Fibroblast of skin of right quadriceps (primary cell): ENCODE measurements at places on chromosomes 13 and 19.

DNA sequence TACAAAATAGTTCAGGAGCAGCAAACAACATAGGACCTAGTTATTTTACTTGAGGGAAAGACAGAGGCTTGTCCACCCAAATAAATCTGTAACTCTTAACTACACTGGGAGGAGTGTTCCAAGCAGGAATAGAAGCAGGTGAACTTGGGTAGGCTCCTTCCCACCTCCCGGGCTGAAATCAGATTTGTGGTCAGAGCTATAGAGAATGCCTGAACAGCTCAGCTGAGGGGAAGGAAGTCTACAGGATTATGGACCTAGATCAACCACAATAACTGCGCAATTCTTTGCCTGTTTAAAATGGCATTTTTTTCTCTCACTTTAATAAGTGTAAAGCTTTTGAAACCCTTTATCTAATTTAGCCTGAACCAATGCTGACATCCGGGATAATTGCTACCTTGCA lies 73.5 kb upstream of the IRS2 start:
- no peak for DNase-seq

- no peak for DNase-seq
These were observed 71.7 kb downstream of the TUBGCP3 start for GRCh38 chr13:112516218-112516617.

DNA sequence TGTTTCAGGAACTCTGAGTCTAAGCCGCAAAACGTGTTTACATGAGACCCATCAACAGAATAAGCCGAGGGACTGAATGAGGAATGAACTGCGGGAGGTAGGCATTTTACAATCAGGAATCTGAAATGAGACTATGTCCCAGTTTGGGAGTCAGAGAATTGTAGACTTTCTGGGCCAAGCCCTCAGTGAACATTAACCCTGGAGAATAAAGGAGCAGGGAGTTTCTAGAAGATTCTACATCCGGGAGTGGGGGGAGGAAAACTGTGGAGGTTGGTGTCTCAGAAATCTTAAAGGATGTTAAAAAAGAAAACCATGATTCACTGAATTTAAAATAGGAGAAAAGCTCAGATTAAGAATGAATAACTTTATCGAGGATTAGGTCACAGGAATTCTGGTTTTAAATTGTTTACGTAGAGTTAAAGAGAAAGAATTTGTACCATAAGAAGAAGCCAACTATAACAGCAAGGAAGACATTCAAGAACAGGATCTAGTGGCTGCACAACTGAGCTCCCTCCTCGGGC lies 18.5 kb downstream of the RFX2 start:
- DNase-seq = peak; percentile 67

- DNase-seq = peak; percentile 5
These were observed 15.0 kb downstream of the POLR1D start for GRCh38 chr13:27636589-27637288.

GRCh38 chr13:72716776-72717175 lies 10.7 kb downstream of the MZT1 start:
- no peak for DNase-seq

DNA sequence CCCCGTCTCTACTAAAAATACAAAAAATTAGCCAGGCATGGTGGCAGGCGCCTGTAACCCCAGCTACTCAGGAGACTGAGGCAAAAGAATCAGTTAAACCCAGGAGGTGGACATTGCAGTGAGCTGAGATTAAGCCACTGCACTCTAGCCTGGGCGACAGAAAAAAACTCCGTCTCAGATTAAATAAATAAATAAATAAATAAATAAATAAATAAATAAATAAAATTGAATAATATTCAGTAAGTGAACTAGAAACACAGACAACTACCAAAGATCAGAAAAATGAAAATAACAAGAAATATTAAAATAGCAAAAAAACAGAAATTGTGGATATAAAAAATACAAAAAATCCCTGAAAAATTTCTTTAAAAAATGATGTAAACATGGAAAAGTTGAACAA lies 172.4 kb downstream of the ZNF486 start:
- no peak for DNase-seq

GRCh38 chr19:2578901-2579677 lies 103.2 kb downstream of the GADD45B start:
- peak; percentile 89 for DNase-seq

GRCh38 chr13:114285166-114285808 lies 3.9 kb downstream of the UPF3A start:
- DNase-seq = no peak

DNA sequence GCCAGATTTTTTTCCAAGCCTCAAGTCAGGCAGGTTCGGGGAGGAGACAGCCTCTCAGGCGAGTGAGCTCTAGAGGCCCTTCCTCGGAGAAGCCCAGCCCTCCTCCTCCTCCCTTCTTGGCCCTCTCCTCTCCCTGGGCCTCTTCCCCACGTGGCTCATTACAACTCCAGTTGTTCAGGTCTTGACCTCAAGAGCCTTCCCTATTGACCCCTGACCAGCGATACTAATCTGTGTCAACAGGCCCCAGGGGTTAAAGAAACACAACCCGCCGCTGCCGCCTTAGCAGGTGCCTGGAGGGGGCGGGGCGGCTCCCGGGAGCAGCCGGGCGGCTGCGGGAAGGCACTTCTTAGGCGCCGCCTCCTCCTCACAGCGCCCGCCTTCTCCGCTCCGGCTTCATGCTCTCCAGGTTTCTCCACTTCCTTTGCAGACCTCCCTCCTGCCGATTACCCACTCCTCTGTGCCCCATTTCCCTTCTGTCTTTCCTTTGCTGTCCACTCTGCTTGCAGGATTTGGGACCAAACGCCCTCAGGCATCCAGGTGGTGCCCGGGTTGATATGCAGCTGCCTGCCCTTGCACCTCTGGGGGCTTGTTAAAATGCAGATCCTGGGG lies 51.0 kb downstream of the LYL1 start:
- peak; percentile 28 for DNase-seq

DNA sequence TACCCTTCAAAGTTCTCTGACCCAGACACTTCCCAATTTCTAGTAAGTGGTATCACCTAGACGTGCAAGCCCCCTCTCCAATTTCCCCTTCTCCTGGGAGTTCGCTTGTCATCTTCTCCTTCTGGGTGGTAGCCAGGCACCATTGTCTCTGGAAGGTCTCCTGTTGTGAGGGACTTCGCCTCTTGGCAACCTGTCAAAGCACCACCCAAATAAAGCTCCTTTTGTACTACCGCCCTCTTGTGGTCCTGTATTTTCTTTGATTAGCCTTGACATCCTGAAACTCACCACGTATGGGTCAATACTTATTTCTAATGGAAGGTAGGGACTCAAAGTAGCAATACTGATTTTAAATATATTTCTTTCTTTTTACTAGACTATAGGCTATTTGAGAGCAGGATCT lies 8.2 kb downstream of the GPC5 start:
- DNase-seq = peak; percentile 34

- DNase-seq = peak; percentile 51
These were observed 25.8 kb upstream of the SPATA13 start for GRCh38 chr13:24134757-24135156.

DNA sequence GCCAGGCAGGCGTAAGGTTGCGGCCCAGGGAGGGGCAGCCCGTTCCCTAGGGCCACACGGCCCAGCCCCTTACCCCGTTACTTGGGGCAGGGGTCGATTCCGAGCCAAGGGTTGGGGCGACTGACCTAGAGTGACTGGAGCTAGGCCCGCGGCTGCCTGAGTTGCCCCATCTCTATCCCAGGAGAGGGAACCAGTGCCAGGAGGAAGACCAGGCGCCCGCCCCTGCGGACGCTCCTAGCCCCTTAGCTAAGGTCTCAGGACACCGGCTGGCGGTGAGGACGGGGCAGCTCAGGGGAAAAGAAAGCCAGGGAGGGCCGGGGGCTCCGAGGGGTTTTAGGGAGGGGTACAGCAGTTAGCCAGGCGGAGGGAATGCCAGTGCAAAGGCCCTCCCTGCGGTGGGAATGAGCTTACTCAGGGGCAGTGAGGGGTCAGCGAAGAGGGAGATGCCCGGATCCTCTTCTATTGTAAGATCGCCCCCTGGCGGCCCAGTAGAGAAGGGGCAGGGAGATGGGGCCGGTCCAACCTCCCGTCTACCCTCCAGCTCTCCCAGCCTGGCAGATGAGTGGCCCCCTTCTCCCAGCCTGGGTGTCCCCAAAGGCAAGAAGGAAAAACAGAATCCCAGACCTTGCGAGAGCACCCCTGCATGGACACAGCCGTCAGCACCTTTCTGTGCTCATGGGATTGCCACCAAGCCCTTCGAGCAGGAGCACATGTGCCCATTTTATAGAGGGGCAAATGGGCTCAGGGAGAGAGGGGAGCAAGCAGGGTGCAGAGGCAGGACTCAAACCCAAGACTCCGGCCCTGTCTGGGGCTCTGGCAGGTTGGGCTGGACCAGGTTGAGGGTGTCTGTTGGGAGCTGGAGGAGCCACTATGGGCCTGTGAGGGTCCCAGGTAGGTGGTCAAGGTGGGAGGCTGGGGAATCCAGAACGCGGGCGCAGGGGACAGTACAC lies 16.3 kb downstream of the CILP2 start:
- peak; percentile 42 for DNase-seq

GRCh38 chr19:5184930-5185329 lies 155.7 kb downstream of the PTPRS start:
- DNase-seq = no peak

DNA sequence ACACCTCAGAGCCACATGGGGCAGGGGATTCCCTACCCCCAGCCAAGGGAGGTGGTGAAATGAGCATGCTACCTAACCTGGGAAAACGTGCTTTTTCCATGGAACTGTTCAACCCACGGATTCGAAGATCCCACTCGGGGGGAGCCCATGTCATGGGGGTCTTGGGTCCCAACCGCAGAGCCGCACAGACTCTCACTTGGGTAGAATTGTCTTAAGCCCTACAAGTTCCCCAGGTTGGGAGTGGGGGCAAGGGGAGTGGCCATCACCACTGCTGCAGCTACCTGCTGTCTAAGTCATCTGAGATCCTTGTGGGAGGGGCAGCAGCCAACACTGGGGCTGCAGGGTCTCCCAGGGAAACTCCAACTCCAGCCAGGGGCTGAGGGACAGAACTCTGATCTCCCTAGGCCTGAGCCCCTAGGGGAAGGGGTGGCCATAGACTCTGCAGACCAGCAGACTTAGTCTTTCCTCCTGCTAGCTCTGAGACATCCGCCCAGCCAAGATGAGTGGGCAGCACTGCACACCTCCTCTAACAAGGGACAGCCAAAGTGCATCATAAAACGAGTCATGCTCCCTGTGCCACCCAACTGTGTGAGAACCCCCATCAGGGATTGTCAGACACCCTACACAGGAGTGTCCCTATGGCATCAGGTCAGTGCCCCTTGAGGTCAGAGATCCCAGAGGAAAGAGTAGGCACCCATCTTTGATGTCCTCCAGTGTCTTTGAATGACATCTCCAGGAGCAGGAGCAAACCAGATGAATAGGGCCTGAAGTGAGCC lies 610.4 kb upstream of the SLITRK6 start:
- no peak for DNase-seq

DNA sequence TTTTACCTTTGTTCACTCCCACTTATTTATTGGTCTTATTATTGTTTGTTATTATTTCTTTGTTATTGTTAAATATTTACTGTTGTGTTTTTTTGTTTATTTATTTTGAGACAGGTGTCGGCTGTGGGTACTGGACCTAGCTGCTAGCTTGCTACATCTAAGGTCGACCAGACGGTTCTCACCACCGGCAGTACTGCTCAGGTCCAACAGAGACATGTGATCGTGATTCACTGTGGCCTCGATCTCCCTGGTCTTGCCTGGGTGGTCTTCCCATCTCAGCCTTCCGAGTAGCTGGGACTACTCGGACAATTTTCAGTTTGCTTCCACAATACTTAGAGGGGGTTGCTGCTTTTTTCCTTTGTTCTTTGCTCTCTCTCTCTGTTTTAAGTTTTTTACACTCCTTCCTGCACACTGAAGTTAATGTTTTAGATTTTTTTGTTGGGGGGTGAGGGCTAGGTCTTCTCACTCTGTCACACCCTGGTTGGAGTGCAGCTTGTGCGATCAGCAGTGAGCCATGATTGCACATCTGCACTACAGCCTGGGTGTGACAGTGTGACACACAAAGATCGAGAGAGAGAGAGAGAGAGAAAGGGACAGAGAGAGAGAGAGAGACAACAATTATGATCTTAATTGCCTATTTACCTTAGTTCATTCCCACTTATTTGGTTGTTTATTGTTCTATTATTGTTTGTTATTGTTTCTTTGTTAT lies 1432.4 kb downstream of the UQCRFS1 start:
- no peak for DNase-seq

- peak; percentile 7 for DNase-seq
These were observed 2.5 kb upstream of the GARIN5A start for GRCh38 chr19:50478901-50479715.

DNA sequence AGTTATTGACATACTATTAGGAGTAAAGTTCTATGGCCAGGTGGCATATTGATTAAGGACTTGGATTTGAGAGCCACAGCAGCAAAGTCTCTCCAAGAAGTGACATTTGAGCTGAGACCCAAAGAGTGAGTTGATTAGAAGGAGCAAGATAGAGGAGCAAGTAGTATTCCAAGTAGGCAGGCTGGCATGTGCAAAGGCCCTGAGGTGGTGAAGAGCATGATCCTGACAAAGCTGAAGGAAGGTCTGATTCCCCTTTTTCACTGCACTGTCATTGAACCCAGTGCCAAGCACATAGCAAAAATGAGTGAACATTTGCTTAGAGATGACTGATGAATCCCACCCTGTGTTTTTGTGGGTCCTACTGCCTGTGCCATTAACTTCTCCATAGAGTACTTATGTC lies 4.7 kb downstream of the ZNF543 start:
- DNase-seq = no peak

DNA sequence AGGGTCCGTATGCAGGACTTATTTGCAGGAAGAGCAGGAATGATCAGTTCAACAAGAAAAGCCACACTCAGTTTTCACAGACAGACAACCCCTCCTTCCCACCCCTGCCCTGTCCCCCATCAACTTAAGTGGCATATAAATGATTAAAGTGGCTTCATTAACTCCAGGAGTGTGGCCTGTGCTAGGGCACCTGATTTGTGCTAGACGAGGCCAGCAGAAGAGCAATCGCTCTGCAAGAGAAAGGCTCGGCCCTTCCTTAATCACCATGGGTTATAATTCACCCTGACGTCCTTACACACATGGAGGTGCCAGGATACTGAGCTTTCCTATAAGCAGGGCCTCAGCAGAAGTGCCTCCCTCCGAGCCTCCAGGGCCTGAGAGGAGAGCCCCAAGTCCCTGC lies 14.6 kb downstream of the C19orf12 start:
- no peak for DNase-seq

DNA sequence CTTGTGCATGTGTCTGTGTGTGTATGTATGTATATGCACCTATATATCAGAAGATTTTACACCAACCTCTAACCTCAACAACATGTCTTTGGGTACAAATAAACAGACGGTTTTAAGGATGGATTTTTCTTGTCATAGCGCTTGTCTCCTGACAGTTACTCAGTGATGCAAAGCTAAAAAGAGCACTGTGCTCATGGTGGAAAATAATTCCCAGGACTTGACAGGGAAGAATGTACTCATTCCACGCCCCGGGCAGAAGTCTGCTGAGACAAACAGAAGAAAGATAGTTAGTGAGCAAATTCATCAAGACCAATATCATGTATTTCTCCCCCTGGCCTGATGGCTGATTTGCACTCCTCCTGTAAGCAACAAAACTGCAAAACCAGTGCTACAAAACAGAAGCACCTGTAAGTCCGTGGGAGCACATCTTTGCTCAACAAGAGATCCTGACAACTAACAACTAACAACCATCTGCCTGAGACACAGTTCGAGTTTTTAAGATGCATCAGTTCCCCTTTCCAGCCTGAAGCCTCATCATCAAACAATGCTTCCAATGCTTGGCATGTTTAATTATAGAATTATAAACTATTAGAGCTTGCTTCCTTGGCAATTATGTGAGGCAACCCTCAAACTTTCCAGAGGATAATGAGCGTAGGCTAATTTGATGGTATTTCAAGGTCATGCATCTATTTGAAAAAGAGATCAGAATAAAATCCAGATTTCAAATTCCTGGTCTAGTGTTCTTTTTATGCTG lies 812.7 kb upstream of the MIR17HG start:
- no peak for DNase-seq

GRCh38 chr13:22482496-22483000 lies 698.2 kb upstream of the SGCG start:
- no peak for DNase-seq
